ENCODE measurements at places on chromosomes 16 and 17.

DNA sequence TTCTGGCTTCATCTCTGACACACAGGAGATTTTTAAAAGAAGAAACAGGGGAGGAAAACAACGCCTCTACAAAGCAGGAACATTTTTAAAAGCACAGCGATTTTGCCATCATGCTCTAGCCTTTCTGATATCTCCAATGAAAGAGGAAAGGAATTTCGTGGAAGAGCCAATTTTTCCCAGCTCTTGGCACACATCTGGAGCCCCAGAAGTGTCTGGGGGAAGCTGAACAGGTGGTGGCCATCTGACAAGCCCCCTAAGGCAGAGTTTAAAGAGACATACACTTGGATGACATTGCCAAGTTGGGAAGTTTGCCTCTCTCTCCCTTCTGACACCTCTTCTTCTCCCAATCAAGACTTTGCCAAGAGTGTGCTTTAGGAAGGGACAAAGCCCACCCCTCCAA is 82.1 kb downstream of the CCT6B start:
- no peak for DNase-seq

DNA sequence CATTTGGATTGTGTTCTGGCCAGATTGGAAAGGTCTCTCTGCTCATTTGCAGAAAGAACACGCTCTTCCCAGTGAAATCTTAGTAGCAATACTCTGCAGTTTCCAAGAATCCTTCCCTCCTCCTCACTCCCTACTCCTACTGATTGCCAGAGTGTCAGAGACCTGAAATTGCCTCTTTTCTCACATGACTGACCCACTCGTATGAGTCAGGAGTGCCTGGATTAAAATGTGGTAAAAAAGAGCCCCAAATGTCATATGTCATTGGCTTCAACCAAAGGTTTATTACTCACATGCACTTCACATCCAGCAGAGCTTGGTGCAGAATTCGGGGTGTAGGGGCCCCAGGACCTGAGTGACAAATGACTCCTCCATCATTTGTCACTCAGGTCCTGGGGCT is 39.7 kb upstream of the IRX3 start:
- DNase-seq = no peak

DNA sequence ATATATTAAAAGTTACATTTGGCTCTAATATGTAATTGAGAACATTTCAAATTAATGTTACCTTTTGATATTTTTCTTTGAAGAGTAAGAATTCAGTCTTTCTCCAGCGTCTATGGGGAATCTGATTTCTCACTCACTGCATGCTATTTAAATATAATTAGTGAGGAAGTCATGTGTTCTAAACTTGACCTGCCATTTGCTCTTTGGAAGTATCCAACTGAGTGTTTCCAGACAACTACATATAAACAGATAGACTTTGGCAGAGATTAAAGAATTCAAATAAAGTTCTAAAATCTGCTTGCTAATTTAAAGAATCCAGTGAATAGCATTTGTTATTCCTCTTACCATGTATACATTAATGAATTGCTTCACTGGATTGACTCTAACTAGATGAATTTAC is 23.5 kb downstream of the OMG start:
- no peak for DNase-seq

DNA sequence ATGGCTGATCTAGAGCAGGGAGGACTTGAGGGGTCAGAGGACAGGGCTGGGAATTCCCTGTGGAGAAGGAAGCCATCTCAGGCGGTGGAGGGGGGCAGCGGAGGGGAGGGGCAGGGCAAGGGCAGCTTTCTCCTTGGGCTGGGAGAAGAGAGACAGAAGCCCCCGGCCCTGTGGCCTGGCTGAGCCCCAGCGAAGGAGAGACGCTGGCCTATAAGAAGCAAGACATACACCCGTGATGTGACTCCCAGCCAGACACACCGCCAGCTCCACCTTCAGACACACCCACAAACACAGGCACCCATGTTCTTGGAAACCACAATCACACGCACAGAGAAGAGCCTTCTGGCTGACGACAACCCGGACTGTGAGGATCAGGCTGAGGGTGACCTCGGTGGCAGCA is 10.0 kb downstream of the TRPV3 start:
- DNase-seq = no peak

GRCh38 chr17:69528035-69528434 is 113.5 kb downstream of the MAP2K6 start:
- DNase-seq = no peak

- no peak for DNase-seq
Measured at GRCh38 chr17:39400547-39401411, 647 bp downstream of the FBXL20 start.

- no peak for DNase-seq
Measured at GRCh38 chr16:29148131-29148691, 163.4 kb downstream of the LAT start.

DNA sequence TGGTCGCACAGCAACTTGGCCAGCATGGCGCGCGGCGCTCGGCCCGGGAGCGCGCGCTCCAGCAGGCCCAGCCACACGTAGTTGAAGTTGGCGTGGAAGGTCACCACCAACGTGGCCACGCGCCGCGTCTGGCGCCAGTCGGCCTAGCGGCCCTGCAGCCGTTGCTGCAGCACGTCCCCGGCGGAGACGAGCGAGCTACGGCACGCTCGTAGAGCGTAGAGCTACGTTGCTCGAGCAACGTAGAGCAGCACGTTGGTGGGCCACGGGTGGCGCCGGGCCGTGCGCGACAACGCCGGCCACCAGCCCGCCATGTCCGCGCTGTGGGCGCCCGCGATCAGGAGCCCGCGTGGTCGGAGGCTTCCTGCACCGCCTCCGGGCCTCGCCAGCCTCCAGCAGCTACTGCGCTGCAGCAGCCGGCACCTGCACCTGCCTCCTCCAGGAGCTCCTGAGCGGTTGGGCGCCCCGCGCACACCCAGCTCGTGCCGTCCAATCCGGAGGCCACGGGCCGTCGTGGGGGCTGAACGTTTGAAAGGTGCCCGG is 13.4 kb upstream of the SULT1A1 start:
- peak; percentile 20 for DNase-seq

GRCh38 chr17:74922694-74923537 is at the start of gene USH1G:
Gene USH1G, minus strand, starts transcription at chr17:74923255. Its CDS starts 182 bp downstream, at chr17:74923073.
- DNase-seq = no peak

DNA sequence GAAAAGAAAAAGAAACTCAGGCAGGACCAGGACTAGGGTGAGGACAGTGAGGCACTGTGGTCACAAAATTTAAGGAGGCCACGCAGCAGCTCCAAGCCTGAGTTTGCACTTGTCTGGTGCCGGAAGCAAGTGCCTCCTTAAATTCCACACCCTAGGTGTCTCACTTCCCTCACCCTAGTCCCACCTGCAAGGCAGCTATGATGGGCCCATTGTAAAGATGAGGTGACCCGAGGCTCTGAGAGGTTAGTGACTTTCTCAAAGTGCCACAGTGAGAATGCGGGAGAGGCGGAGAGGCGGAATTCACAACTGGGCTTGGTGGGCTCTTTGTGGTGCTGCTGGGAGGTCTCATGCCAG is 21.5 kb upstream of the EEF2K start:
- peak; percentile 8 for DNase-seq

DNA sequence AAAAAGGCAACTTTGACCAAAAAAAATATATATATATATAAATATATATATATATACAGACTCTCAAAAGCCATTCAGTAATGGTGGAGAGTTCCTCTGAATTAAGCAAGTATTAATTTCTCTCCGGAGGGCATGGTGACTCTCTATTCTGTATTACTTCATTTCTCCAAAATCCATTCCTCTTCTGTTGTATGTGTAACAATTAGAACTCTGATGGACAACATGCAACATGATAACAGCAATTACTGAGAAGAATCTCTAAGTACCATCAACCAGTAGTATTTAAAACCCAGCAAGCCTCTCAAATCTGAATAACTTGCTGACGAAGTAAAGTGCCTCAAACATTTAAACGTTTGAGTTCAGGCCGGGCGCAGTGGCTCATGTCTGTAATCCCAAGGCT is 2.3 kb downstream of the GRB2 start:
- no peak for DNase-seq

DNA sequence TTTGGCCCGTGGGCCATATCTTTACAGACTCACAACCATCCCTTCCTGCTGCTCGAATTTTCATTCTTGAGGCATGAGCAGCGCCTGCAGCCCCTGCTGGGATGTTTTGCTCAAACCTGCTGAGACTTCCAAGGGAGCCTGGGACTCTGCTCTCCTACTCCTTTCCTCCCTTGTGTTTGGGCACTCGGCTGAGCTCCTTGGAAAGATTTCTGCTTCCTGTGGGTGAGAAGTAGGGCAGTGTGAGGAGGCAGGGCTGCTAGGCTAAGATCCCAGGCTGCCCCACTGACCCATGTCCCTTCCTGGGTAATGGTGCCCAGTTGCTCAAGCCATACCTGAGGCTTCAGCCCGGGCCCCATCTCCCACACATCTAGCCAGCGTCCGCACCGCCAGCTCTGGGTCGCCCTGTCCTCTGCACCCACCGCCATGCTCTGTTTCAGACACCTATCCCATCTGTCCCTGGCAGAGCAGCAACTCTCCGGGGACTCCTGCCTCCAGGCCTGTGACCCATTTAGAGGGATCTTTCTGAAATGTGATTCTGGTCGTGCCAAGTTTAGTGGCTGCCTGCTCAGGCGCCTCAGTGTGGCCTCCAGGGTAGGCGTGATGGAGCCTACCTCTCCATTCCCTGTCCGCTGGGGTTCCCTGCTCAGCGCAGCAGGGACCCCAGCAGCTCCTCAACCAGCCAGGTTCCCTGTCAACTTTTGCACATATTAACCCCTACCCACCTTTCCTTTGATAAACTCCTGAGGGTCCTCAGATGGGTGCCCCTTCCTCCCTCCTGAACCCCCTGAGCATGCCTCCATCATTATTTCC is 190.1 kb downstream of the CCDC182 start:
- DNase-seq = peak; percentile 11

DNA sequence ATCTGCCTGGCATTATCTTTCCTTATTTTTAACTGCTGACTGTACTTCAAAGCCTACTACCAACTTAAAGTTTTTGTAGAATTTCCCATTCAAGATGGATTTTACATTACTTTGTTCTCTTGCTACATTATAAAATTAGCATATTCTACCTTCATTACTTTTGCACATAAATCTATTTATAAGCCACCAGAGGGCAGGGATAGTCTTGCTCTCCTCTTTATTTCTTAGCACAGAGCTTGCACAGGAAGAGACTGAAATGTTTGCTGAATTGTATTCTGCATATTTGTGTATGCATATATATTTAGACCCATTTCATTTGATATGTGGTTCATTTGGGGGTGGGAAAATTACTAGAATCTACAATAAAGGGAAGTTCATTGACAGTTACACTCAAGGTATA is 108.0 kb downstream of the SKAP1 start:
- DNase-seq = no peak

DNA sequence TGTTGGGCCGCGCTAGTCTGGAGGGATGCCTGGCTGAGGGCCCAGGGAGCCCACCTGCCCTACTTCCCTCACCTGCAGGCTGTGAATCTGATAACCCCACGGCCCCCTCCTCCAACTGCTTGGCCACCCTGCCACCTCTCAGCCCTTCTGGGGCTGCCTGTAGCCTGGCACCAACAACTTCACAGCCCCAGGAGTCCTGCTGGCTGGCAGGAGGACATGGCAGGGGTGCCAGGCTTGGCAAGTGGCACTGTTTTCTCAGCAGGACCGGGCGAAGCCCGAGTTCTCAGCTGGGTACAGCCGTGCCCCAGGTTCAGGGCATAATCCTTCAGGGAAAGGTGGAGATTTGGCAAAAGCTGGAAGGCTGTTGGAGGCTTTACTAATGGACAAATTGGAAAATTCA is 129.6 kb downstream of the CMIP start:
- no peak for DNase-seq

DNA sequence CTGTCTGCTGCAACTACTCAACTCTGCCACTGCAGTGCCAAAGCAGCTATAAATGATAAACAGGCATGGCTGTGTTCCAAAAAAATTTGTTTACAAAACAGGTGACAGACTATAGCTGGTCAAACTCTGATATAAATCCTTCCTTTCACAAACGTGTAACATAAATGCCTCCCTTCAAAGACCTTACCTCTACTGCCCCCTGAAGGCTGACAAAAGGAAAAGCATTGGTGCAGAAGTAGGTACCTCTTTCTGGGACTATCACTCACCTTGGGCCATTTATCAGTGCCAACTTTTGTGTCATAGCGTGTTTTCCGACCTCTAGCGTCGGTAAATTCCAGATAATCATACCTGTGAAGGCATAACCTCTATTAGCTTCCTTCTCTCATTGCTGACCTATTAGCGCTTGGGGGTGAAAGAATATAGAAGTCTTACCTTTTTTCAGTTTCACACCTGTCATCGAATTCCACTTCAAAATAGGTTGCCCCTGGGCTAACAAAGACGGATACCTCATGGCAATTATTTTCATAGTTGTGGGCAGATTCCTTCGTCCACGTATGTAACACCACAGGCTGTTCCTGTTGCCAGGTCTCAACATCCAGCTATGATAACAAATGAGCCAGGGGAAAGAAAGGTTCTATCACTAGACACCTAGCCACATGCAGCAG is 67.9 kb downstream of the ZZEF1 start:
- peak; percentile 99 for DNase-seq

Data from trophoblast cell (in vitro differentiated cells and primary cell).